ENCODE measurements at places on chromosomes 7 and 10.

GRCh38 chr10:120406376-120406775 lies 50.7 kb upstream of the PLPP4 start:
- no peak for DNase-seq

GRCh38 chr7:12199363-12199762 lies 11.7 kb upstream of the TMEM106B start:
- no peak for DNase-seq

- DNase-seq, result no peak
These were observed 1.2 kb upstream of the SMARCD3 start for GRCh38 chr7:151249732-151250072.

GRCh38 chr10:78717200-78717599 lies 351.6 kb upstream of the ZMIZ1 start:
- no peak for DNase-seq

DNA sequence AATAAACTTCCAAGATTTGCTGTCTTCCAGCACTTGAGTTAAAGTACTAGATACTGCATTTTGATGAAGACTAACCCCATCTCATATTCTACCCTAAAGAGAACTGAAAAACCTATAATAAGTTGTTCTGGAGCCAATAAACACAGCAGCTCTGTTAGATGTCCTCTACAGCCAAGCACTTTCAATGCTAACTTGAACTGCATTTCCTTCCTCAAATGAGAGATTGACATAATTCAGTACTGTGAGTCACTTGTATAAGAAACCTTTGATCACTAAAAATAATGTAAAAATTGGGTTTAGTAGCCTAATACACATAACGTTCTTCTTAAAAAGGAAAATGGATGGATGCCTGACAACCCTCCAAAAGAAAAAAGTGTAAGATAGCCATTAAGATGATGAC lies 81.3 kb downstream of the ITGB8 start:
- DNase-seq, result no peak

GRCh38 chr7:121604627-121605316 lies 208.7 kb upstream of the FAM3C start:
- DNase-seq, result no peak

DNA sequence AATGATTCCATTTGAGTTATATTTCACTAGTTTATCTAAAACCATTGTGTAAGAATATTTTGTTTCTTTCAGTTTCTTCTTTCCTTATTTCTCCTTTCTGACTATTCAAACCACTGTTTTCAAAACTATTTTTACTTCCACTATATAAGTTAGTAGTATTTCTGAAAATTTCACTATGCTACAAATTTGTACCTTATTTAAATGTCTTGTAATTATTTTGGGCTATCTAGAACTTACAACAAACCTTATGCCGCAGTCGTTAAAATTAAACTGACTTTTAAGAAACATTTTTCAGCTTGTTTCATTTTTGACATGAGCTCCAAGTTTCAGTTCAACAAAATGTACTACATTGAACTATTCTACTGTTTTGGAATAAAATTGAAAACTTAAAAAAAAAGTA lies 1.8 kb downstream of the TFEC start:
- no peak for DNase-seq

GRCh38 chr7:50475340-50475739 lies 25.2 kb upstream of the FIGNL1 start:
- DNase-seq, result no peak

GRCh38 chr10:98438715-98439114 lies 8.0 kb downstream of the HPS1 start:
- no peak for DNase-seq

GRCh38 chr7:137871170-137871915 lies 24.6 kb upstream of the DGKI start:
- DNase-seq, result no peak

GRCh38 chr10:51255381-51255780 lies 181.1 kb downstream of the PRKG1 start:
- no peak for DNase-seq

DNA sequence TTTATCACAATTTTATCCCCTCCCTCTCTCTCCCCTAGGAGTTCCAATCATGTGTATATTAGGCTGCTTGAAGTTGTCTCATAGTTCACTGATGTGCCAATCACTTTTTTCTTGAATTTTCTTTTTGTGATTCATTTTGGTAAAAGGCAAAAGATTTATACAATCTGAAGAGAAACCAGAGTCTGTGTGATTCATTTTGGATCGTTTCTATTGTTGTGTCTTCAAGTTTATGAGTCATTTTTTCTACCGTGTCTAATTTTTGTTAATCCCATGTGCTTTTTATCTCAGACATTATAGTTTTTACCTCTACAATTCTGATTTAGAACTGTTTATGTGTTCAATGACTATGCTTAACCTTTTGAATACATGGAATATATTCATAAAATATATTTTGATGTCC lies 483.9 kb upstream of the AUTS2 start:
- DNase-seq, result no peak

DNA sequence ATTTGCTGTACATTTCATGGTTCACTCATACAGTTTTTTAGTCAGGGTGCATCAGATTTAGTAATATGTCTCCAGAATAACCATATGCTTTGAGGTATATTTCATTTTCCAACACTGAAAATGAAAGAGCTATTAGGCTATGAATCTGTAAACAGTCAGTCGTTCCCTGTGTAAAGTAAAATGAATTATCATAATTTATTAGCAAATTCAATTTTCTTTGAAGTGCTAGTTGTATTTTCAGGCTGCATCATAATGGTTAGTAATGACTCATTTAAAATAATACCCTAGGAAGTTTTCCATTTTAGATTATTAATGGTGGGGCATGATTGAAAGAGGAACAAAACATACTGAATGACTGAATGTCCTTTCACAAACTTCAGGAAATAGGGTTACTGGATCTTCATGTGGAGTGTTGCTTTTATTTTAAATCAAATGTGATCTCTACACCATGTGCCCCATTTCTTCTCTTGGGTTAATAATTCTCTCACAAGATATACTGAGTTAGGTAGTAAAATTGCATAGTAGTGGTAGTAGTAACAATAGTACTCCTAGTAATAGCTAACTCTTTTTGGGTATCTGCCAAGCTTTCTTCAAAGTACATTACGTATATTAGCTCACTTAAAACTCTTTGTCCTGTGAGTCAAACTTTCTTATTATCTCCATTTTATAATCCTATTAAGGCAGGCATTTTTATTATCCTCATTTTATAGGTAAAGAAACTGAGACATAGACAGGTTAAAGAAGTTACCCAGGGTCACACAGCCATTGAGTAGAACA lies 476.5 kb downstream of the SUGCT start:
- DNase-seq, result no peak

DNA sequence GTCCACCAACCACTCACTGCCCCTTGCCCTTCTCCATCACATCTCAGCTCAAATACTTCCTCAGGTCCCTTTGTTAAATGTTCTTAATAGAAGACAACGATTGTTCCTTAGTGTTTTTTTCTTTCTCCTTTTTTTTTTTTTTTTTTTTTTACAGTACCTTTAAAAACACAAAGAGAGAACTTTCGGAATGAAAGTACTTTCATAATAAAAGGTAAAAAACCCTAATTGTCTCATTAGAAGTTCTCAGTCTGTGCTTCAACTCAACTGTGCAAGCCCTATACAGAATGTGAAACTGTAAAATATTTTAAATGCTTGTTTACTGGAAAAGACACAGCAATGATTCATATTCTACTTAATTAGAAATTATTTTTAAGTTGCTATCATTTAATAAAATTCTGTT lies 29.4 kb downstream of the TSPAN12 start:
- DNase-seq, result no peak

- DNase-seq, result no peak
These were observed 84.0 kb upstream of the BTBD16 start for GRCh38 chr10:122186816-122187810.

DNA sequence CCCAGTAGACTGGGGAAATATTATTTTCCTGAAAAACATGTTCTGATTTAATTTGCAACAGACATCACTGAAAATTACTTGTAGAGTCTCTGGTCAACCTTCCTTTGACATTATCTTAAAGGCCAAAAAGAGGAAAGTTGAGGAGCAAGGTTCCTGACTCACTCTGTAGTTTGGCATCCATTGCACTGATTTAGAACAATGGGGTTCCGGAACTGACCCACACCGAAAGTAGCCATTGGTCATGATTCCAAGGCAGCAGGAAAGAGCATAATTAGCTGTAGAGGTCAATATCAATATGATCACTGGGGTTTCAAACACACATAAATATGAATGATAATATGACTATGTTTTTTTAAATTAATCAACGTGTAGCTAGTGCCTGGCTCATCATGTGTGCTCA lies 65.8 kb downstream of the DNMBP start:
- no peak for DNase-seq

- no peak for DNase-seq
These were observed 38.0 kb upstream of the SPOCK2 start for GRCh38 chr10:72126184-72126871.

DNA sequence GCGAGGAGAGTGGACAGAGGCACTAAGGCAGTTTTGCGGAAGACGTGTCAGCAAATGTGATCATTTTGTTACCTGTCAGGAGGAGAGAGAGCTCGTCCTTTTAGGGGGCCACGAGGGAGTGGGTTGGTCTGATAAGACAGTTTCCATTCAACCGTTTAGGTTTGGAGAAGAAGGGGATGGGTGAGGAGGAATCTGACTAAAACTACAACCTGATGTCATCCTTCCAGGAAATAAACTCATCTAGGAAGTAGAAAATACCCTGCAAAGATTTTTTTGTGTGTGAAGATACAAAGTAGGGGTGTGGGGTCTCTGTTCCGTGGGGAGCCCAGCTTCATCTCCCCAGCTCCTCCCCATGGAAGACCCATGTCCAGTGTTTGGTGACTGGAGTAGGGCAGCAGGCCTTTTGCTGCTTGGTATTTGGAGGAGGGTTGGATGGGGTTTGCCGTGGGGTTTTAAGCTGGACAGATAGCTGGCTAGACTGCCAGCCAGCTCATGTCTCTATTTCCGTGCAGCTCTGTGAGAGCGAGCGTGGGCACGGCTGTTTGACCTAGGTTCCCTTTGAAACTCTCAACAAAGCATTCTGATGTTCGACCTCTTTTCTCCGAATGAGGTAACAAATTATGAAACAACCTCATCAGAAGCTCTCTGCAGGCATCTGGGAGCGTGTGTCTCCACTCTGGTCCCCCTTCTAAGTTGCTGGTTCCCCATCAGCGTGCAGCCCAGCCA lies 136.0 kb upstream of the TCF7L2 start:
- DNase-seq, result no peak

- no peak for DNase-seq
These were observed 88.7 kb downstream of the SLIT1 start for GRCh38 chr10:97097084-97097433.

GRCh38 chr10:83724471-83725241 lies 414.7 kb upstream of the GHITM start:
- no peak for DNase-seq

- no peak for DNase-seq
These were observed 51.4 kb downstream of the CELF2 start for GRCh38 chr10:11068861-11069633.

DNA sequence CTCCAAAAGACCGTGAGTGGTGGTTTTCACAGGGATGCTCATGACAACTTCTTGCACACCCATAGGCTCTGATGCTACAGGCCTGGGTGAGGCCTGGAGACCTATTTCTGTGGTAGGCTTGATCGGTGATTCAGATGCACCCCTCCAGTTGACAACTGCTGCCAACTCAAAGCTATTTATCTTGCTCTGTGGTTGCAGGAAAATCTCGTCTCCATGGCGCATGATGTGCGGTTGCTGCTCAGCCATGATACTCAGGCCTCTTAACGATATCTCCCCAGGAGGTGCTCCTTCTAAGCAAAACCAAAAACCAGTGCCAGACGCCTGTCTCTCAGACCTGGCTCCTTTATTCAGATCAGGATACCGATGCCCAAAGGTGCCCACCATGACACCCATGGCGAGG lies 31.4 kb downstream of the C10orf90 start:
- DNase-seq, result no peak

DNA sequence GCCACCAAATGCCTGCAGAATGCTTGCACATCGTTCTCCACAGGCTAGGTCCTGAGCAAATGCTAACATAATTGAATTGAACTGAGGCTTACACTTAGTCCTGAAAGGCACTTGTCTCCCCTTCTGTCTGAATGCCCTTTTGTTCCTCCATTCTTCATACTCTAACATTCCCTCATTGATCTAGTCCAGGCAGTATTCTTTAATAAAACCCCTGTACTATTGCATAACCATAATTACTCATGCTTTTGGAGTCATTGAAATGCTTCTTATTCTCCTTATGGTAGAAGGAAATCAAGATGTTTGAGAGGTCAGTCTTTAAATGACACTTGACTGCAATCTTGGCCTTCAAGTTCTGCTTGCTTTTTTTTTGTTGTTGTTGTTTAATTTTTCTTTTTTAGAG lies 7.1 kb downstream of the PI4K2A start:
- DNase-seq, result no peak

DNA sequence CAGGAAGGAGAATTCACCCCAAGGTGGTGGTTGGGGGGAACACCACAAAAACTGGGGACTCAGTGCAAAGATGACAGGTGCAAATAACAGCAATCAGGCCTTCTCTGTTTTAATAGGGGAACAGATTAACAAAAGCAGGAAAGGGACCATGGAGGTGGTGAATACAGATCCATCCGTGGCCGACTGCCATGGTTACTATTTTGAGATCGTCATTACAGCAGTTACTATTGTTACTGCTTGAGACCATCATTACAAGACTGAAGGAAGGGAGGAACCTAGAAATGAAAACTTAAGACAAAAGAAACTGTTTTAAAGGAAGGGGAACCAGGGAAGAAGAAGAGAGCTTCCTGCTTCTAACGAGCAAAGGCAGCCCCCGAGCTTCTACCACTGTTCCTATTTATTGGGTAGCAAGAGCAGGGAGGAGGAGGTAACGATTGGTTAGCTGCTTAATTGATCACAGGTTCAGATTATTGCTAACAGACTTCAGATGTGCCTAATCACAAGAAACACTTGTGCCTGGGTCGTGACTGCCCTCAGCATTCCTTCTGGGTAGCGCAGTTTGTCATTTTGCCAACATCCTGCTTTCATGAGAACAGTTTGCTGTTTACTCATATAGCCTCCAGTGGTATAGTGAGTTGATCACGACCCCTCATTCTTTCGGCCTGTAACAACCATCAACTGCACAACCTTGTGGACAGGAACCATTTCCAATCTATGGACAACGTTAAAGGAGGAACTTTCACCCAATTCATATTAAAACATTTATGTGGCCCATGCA lies 216.3 kb downstream of the CHCHD3 start:
- DNase-seq, result no peak

DNA sequence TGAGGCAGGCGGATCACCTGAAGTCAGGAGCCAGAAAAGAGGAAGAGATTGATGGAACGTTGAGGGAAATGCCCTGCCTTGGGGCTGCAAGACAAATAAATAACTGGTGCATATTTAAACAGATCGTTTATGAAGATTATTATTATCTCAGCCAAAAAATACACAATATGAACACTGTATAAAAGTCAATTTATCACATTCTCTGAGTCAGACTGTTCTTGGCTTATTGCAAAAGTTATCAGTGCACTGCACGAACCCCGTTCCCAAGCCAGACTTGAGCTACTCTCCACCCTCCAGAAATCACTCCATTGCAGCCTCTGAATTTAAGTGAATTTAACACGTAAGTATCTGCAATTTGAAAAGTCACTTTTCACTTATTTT lies 1.6 kb downstream of the DNMBP start:
- no peak for DNase-seq
